8988T (cell line): ENCODE measurements at places on chromosomes 1 and 21.

DNA sequence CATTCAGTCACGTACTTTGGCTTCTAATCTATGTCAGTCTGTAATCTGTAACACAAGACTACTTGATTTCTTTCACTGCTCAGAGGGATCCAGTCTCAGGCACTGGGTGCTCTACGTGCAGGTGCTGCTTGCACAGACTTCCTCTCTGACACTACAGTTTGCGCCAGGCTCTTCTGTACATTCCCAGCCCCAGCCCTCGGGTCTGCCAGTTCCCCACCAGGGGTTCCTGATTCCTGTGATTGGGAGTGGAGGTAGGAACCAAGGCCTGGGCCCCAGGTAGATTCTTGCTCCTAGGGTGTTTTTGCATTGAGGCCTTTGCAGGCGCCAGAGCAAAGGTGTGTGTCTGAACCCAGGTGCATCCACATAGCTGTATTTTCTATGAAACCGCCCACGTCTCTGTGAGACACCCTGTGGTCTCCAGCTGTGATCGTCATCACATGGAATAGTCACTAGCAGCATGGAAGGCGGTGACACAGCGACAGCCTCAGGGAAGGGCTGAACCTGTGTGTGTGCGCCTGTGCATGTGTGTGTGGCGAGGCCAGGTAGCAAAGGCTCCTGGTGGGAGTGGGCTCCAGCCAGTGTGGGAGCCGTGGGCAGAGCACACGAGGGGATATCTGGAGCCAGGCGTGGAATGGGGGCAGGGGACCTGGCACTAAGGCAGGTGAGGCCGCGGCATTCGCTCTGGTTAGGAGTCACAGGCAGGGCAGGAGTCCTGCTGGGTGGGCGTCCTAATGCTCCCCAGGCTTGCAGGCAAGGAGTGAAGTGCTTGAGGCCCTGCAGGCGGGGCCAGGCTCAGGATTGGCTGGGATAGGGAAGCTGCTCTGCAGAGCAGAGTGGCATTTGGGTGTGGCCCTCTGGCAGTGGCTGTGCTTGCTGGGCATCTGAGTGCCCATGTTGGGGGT, 5.2 kb downstream of the GJC2 start:
- DNase-seq = no peak

GRCh38 chr1:81834268-81834667, 33.5 kb downstream of the ADGRL2 start:
- no peak for DNase-seq

DNA sequence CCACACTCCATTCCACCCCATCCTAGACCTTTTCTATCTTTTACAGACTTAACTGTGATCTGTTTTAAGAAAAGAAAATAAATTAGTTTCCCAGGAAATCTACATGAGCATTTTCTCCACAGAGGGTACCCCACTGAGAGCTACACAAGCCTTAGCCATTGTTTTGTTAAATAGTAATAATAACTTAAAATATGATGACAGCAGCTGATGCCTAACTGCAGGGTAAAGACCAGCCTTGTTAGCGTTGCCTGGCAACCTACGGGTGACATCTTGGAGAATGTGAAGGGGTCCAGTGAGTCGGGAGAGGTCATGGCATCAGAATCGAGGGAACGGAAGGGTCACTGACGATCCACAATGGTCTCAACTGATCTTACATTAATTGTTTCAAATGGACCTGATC, 233.2 kb upstream of the PBX1 start:
- DNase-seq = no peak

DNA sequence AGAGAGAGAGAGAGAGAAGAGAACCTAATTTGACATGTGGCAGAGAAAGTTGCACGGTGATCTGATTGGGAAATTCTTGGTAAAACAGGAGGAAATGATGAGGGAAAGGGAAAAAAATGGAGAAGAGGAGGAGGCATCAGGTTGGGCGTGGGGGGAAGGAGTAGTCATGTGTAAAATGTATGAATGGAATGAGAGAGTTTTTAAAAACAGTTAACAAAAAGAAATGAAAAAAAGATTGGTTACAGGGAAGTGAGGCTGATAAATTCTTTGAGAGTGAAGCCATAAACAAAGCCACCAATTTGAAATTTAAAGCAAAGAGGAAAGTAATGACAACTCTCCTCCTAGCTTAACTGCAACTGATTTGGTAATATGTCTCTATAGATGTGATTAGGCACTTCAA, 409.2 kb downstream of the USH2A start:
- DNase-seq = no peak

DNA sequence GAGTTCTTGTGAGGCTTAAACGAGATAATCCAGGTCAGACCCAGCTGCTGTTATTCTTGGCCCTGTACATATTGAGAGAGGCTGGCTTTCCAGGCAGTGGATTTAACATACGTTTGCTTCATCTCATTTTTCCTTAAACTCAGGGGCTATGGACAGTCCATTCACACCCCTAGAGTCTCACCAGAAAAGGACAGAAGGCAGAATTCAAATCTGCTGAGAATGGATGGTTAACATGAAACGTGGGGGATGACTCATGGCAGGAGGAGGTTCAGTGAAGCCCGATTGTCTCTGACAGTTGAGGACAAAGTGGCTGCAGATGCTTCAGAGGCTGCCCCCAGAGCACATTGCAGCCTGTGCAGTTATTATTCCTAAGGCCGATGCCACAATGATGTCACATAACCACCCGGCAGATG, 39.5 kb downstream of the TGFB2 start:
- no peak for DNase-seq

- DNase-seq = no peak
Observed at GRCh38 chr1:99264201-99265021, at the start of gene PLPPR4. TSS of gene PLPPR4 (plus strand) at chr1:99264492. CDS start at chr1:99264594, 102 bp downstream.

GRCh38 chr1:234863551-234863971, 253.6 kb upstream of the IRF2BP2 start:
- DNase-seq = no peak

DNA sequence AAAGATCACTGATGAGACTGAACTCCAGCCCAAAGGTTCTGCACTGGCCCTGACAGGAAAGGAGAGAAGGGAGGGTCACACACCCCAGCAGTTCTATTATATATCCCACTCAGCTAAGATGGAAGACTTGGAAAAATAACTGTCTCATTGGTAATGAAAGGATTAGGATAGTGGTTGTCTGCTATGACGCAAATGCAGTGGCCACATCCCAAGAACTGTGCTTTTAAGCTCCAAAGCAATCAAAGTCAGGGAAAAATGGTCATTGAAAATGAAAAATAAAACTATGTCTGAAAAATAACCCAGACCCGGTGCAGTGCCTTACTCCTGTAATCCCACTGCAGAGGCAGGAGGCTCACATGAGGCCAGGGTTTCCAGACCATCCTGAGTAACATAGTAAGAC, 31.0 kb downstream of the PSMG1 start:
- DNase-seq = no peak

DNA sequence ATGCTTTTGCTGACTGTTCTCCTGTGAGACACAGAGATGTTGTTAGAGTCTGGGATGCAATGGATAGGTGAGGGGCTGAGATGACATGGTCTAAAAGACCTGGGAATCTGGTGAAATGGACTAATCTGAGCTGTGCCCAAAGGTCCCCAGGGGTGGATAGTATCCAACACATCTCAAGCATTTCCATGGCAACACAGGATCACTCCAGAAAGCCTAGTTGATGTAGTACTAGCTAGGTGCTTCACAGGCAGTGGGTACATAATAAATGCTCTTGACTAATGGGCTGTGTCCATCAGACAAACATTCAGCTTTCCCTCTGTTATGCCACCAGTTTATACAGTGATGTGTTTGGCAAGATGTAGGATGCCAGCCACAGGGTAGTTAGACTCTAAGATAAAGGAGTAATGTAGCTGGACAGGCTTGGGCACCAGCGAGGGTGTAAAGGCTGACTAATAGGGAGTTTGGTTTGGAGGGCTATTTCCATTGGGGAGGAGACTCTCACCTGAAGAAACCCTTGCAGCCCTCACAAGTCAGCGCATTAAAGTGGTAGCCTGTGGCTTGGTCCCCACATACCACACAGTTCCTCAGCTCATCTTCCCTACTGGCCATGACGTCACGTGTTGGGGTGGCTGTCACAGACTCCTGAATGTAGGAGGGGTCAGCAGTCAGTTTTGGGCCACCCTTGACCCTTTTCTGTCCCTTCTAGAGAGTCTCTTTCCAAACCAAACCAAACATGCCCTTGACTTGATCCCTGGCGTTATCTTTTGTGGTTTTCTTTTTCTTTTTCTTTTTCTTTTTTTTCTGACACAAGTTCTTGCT, 1.8 kb downstream of the NR1I3 start:
- DNase-seq = no peak
